NCI-H226 (cell line): ENCODE measurements at places on chromosomes 5 and 9.

DNA sequence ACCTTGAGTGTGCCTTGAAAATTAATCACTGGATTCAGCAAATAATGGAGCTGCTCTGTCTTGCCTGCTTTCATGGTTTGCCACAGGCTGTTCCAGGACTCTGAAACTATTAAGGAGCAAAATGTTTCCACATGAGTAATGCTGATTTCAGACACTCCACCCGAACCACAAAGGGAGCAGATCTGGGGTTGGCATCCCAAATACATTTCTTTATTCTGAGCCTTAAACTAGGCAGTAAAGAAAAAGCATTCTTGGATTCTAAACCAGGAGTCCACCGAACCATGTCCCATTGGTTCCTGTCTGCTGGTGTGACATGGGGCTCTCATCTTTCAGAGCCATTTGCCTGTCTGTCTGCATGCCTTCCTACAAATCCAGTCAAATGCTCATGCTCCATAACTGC, 10.1 kb upstream of the C1QTNF3 start:
- DNase-seq = peak; percentile 64

- peak; percentile 13 for DNase-seq
Measured at GRCh38 chr5:111447099-111447498, 65.2 kb downstream of the STARD4 start.

DNA sequence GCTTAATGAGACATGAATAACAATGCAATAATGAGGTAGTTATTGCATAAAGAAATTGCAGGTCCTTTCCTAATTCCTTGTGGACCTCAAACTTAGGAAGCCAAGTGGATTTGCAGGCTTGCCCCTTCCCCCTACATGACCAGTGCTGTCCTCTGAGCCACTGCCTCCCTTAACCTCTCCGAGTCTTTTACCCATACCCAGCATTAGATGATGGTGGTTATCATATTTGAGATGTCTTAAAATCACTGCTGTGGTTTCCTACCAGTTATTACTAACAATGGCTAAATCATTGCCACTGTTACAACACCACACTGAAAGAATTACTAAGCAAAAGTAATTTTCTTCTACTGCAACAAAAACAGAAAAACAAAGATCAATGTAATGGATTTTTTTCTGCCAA, 170.8 kb downstream of the EDIL3 start:
- no peak for DNase-seq

DNA sequence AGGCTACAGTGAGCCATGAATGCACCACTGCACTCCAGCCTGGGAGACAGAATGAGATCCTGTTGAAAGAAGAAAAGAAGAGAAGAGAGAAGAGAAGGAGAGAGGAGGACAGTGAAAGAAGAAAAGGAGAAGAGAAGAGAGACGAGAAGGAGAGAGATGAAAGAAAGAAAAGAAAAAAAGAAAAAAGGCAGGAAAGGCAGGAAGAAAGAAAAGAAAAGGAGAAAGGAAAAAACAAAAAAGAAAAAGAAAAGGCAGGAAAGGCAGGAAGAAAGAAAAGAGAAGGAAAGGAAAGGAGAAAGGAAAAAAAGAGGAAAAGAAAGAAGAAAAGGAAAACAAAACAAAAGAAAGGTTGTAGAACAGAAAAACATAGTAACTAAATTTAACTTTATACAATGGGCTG, 14.2 kb downstream of the CAMSAP1 start:
- no peak for DNase-seq

DNA sequence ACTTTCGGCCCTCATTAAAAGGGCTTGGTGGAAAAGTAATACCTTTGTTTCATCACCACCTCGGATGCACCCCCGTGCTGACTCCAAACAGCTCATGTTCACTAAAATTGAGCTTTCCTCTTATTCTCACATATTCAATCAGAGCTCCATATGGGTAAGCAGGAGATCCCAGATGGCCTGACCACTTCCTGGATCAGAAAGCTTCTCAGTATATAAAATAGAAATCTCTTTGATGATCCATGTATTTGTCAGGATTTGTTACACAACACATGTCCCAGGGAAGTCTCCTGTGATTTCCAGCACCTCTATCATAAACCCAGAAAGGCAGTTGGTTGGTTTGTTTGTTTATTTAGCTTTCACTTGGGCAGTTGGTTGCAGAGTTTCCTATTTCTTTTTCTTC, 402.0 kb downstream of the MLLT3 start:
- DNase-seq = no peak

DNA sequence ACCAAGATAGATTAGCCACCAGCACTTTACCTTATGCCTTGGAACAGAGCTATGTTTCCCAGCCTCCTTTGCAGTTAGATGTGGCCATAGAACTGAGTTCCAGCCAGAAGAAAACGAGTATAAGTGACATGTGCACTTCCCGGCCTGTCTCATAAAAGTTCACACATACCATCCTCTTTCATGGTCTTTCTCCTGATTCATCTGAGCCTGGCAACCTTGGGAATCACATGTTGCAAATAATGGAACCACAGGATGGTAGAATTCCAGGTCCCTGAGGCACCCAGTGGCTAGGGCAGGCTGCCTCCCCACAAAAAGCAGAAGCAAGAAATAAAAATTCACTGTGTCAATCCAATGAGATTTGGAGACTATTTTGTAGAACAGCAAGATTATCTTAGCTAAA, 128.1 kb downstream of the PDE4D start:
- DNase-seq = no peak

- no peak for DNase-seq
Measured at GRCh38 chr5:130805648-130806047, 359.4 kb downstream of the HINT1 start.

DNA sequence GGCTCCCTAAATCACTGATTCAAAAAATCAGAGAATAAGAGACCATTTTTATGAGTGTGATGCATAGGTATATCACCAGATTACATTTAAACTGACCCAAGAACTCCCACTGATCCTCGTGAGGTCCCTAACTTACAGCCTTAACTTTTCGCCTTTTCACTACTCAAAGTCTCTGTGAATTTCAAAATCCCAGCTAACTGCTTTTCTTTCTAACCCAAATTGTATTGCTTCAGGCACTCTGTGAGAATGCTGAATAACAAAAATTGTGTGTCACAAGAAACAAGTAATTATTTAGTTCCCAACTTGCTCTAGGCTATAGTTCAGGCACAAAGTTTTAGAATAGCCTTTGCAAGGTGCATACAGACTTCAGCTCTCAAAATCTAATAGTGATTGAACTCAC, 368.6 kb downstream of the CHSY3 start:
- DNase-seq = no peak

- no peak for DNase-seq
Measured at GRCh38 chr9:35179347-35180280, 17.8 kb downstream of the UNC13B start.

DNA sequence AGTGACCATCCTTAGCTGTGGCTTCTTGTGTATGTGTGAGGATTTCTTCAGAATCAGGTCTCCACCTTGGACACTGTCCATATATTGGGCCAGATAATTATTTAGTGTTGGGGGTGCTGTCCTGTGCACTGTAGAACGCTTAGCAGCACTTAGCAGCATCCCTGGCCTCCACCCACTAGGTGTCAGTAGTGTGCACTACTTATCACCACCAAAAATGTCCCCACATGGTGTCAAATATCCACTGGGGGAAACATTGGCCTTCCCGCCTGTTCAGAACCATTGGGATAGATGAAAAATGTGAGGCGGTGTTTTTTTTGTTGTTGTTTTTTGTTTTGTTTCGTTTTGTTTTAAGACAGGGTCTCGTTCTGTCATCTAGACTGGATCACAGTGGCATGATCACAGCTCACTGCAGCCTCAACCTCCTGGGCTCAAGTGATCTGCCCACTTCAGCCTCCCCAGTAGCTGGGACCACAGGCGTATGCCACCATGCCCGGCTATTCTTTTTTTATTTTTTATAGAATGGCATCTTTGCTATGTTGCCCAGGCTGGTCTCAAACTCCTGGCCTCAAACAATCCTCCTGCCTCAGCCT, 67.7 kb downstream of the TENT4A start:
- no peak for DNase-seq

DNA sequence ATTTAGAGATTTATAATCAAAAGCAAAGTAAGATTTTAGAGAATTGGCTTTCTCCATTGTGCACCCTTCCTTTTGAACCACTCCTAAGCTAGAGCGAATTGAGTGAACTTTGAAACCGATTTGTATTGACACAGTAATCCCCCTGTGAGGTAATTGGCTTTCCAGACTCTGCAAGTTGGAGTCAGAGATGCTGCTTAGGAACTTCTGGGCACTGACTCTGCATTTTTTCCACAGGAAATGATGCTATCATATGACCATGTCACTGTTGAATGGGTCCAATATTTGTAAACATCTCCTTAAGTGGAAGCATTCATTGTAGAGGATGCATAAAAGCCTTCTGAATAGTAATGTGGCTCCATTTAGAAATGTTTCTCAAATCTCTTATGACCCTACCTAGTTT, 394.4 kb upstream of the ZNF608 start:
- peak; percentile 19 for DNase-seq

GRCh38 chr9:133429641-133430161, 7.5 kb downstream of the ADAMTS13 start:
- DNase-seq = no peak

GRCh38 chr9:129289883-129290282, 111.8 kb upstream of the IER5L start:
- no peak for DNase-seq

- peak; percentile 48 for DNase-seq
Measured at GRCh38 chr9:137286975-137287383, 9.5 kb downstream of the TOR4A start.

- DNase-seq = no peak
Measured at GRCh38 chr9:17825265-17825659, 246.4 kb downstream of the SH3GL2 start.

- no peak for DNase-seq
Measured at GRCh38 chr5:74402553-74402952, 238.0 kb downstream of the ENC1 start.

DNA sequence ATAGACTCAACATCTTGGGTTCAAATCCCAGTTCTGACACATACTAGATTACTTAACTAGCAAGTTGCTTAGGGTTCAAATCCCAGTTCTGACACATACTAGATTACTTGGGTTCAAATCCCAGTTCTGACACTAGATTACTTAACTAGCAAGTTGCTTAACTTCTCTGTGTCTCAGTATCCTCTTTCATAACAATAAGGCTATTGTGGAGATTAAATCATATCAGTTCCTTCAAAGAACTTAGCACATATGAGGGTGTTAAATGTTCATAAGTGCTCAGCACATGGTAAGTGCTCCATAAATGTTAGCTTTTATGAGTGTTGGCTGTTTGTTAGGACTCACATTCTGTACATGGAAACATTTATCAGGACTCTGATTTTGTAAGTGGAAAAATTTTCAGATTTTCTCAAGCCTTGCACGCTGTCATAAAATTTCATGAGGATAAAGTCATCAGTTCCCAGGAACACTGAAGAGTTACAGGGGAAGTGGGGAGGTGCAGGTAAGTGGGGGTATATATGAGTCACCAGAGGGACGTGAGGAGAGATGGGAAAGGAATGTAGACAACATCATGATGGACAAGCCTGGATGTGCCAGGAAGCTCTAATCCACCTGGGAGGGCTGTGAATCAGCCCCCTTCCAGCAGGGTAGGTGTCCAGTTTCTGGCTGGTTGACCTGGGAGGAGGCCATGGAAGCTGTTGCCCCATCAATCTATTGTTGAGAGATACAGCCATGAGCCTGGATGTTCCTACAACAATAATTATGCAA, 532.2 kb upstream of the WWC1 start:
- peak; percentile 100 for DNase-seq

- DNase-seq = no peak
Measured at GRCh38 chr5:56246769-56247168, 13.6 kb upstream of the ANKRD55 start.
